ENCODE measurements at places on chromosomes 7 and 10.

- no peak for DNase-seq
Measured at GRCh38 chr10:86699991-86700840, 31.9 kb downstream of the LDB3 start.

DNA sequence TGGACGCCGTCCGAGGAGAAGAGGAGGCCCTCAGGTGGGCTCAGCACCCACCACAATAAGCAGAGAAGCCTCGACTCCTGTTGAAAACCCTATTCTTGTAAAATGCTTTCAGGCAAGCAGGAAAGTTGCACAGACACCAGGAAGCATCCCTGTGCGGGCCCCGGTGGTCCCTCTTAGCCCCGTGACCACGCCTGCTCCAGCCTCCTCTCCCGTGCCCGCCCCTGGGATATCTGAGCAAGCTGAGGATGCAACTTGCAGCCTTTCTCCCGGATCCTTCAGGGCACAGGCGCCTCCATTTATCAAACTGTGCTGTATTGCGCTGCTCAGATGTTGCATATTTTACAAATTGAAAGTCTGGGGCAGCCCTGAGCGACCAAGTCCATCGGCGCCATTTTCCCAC, 72.7 kb downstream of the CFAP46 start:
- DNase-seq, result no peak

GRCh38 chr7:91327346-91327745, 63.1 kb downstream of the FZD1 start:
- no peak for DNase-seq

- DNase-seq, result no peak
Measured at GRCh38 chr10:58488921-58489320, 23.8 kb upstream of the BICC1 start.

- no peak for DNase-seq
Measured at GRCh38 chr10:15347150-15347549, 23.9 kb downstream of the FAM171A1 start.

GRCh38 chr10:110903280-110904278, 15.4 kb downstream of the BBIP1 start:
- no peak for DNase-seq

DNA sequence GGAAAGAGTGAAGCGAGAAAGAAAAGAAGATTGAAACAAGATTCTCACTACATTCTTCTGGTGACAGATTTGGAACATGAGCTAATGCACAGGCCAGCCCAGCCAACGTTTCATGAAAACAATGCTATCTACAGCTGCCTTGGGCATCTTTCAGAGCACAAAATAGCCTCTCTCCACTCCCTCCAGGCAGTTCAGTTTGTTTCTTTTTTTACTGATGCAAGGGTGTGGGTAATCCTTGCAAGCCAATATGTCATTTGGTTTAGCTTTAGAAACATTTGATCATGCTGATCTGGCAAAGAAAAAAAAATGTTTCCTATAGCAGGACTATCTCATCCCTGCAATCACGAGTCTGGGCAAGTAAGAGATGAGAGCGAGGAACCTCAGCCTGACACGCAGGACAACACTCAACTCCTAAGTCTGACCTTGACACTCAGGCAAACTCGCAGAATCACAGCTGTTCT, 35.9 kb downstream of the SVIL start:
- DNase-seq, result no peak

GRCh38 chr7:152136686-152137085, 111.2 kb downstream of the GALNT11 start:
- DNase-seq, result no peak

- no peak for DNase-seq
Measured at GRCh38 chr7:16978358-16979244, 96.8 kb upstream of the AGR3 start.

DNA sequence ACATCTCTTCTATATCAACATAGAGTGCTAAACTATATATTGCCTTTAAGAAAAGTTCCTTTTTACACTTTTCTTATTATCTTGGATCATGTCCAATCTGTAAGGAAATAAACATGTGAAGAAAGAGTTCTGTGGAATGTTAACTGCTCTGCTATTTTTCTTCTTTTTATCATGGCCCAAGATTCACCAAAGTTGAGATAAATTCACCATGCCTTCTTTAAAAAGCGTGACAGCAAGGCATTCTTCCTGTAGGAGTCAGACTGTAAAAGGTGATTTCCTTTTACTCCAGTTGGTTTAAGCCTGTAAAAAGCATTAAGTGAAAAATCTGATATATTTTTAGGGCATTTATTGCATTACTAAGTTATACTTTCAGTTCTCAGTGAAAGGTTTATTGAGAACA, 165.7 kb upstream of the FZD1 start:
- DNase-seq, result no peak

- no peak for DNase-seq
Measured at GRCh38 chr7:88306590-88307048, at the start of gene STEAP4. Gene STEAP4, minus strand, starts transcription at chr7:88306894. Its CDS starts 22,625 bp downstream, at chr7:88284269.

DNA sequence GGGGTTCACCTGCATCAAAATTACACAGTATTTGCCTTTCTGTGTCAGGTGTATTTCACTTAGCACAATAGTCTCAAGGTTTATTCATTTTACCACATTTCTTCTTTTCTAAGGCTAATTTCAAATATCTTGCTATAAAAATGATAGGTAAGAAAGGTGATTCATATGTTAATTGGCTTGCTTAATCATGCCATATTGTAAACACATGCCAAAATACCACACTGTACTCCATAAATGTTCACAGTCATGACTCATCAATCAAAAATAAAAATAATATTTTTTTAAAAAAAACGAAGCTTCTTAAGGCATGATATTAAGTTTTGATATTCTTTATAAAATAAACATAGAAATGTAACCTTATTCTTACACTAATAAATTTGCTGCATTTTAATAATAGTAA, 947.1 kb downstream of the GRM8 start:
- DNase-seq, result no peak

DNA sequence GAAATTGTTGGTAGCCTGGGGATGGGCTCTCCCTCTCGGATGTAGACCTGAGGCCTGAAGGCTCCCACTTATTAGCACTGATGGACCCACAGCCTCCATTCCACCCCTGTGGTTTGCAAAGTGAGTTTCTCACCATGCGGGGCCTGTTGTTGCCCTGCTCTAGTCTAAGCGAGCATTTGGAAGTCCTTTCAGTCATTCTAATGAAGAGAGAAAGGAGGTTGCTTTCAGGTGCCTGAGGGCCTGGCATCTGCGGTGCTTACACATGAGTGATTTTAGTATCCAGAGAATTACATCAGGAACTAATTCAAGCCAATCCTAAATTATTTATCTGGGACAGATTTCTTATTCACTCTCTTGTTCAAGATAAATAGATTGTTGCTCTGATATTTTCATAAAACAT, 61.6 kb downstream of the NAMPT start:
- peak; percentile 78 for DNase-seq

DNA sequence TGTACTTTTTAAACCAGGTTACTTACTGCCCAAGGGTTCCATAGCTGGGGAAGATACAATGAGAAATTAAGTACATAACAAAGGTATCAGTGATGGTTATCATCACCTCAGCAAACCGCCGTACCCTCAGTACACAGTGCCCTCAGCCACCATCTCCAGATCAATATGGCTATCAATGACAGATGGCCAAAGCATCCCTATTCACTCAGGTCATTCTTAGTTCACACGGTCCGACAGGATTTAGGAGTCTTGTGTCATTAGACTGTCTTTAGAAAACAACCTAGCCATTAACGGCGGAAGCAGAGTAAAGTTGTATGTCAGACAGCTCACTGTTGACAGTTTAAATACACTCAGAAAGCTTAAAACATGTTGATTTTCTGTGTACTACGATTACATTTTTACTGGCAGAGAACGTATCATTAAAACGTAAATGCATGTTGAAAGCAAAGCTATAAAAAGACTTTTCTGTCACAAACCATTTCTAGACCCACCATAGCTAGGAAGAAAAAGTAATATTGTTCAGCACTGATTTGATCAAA, 106.9 kb downstream of the HOXA1 start:
- DNase-seq, result no peak
